LoVo (cell line): ENCODE measurements at places on chromosomes 2 and 18.

GRCh38 chr2:9388950-9389911, 34.1 kb downstream of the ITGB1BP1 start:
- DNase-seq, result no peak

- DNase-seq, result no peak
These were observed 79.0 kb upstream of the CDH19 start for GRCh38 chr18:66682855-66683322.

DNA sequence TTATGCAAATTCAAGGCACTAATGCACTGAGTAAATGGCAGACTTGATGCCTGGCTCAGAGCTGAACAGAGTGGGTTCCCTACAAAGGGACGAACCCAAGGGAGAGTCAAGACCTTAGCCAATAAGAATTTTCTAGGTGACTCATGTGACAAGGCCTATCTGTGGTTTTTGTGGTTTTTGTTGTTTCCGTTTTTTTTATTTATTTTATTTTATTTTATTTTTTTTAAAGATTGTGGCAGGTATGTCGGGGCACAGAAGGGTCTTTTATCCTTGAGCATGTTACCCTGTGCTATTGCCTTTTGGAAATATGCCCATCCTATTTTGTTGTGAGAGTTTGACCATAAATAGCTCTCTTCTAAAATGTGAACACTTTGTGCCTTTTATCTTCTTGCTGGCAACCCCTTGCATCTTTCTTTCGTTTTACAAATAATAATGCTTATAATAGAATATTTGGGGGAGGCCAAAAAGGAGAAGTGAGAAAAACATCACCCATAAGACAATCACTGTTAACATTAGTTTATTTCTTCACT, 113.4 kb upstream of the AQP4 start:
- no peak for DNase-seq

DNA sequence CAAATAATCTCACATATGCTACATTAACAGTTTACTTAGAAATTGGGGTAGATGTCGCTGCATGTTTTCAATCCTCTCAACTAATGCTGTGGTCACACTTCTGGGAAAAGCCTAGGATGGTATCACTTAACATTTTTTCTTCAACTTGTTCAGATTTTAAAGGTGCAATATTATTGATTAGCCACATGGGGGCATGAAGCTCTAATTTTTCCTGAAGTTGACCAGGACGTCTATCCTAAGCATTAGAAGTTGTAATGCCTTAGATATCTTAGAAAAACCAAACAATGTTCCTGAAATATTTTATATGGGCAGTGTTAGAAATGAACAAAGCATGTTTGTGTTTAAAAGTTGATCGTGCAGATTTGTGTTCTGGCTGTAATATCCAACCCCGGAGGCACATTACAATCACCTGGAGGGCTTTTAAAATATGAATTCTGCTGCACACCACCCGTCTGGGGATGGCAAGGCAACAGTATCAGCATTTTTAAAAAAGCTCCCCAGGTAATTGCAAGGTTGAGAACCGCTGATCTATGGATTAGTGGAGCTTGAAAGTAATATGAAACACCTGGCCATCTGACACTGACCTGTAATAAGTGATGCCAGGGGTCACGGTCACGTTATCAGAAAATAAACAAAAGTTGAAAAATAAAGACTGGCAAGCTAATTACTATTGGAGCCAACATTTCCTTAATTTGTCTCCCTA, 100.5 kb upstream of the LMAN1 start:
- DNase-seq, result peak; percentile 39

DNA sequence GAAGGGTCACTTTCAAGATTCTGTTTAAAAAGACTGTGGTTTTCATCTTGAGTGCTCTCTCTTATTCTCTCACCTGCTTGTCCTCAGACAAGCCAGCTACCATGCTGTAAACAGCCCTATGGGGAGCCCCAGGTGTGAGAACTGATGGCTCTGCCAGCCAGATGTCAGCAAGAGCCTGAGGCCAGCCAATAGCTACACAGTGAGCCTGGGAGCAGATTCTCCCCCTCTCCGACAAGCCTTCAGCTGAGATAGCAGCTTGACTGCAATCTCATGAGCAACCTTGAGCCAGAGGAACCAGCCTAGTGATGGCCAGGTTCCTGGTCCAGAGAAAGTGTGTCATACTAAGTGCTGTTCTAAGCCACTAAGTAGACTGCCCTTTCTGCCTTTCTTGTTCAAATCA, 272.1 kb downstream of the NAPG start:
- DNase-seq, result no peak

DNA sequence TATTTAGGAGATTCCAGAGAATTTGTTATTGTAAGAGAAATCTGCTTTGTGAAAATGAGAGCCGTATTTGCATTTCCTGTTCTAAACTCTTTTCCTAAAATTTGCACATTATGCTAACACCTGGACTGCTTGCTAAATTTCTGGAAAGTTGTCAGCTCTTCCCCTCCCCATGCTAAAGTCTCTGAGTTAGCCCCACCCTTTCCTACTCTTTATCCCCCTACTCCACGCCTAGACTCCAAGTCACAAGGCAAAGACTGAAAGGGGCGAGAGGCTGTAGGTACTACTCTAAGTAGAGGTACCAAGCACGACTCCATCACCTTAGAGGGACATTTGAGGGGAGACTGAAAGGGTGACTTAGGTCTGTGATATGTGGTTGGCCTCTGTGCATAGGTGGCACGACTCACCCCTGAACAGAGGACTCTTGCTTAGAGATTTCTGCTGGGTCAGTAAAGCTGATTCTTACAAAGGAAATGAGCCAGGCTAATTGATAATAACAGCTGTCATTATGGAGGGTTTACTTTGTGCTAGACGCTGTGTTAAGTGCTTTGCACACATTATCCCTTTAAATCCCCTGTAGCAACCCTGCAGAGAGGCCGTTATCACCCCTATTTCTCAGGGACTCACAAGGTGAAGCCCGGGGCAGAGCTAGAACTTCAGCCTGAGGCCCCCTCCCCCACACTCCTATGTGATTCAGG, 373.5 kb downstream of the EN1 start:
- no peak for DNase-seq
